ENCODE measurements at places on chromosomes 16 and 17.

DNA sequence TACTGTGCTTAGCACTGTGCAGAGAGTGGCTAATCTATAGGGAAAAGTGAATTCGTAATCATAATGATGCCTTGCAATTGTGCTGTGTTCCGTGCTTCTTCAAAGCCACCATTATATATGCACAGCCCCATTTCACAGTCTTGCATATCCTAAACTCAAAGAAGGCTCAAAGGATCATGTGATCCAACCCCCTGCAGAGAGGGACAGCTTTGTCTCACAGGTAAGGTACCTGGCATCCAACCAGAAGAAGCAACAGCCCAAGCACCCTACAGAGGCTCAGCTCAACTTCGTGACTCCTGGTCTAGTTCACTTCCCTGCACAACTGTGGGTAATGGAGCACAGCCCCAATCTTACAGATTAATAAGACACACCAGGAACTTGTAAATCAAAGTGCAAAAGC lies 124.0 kb downstream of the ZNF423 start:
- DNase-seq: no peak

DNA sequence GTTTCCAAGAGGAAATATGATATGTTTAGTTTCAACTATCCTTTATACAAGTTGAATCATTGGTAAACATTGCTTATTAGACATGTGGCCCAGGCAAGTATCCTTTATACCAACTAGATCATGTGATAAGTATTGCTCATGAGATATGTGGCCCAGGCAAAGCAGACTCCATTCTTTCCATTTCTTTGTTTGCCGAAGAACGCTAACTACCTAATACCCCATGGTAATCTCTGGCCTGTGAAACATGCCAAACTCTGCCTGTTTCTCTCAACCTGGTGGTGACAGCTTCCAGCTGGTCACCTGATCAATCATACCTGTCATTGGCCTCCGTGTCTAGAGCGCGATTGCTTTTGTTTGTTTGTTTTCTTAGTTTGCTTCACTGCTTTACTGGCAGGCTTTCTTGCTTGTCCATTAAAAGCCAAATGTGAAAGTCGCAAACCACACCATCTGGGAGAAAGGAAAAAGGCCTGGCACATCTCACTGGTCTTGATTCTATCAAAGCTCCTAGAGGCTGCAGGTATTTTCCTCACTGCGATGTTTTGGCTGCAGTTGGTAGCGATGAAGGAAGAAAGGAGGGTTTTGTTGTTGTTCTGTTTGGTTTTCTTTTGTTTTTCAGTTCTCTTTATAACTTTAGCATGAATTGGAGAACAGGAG lies 686.2 kb downstream of the KCNJ2 start:
- DNase-seq: no peak

GRCh38 chr17:35849469-35850348 lies 19.0 kb downstream of the HEATR9 start:
- DNase-seq: peak; percentile 13

DNA sequence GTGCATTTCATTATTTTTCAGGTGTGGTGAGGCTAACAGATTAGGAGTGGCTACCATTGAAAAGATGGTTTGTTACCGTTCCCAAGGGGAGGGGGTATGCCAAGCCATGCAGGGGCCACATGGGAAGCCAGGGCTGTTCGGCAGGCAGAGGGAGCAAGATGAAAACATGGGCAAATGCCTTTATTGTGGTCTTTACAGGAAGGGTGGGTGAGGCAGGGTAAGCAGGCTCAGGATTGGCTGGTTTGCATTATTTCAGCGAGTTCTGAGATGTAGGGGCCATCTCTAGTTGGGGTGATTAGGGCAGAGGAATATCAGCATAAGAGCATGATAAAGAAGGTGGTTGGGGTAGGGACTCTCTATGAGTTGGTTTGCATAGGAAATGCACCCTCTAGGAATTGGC lies 117.6 kb downstream of the CCT6B start:
- DNase-seq: no peak

- no peak for DNase-seq
Observed at GRCh38 chr17:80849119-80849518, 142.5 kb upstream of the CHMP6 start.

DNA sequence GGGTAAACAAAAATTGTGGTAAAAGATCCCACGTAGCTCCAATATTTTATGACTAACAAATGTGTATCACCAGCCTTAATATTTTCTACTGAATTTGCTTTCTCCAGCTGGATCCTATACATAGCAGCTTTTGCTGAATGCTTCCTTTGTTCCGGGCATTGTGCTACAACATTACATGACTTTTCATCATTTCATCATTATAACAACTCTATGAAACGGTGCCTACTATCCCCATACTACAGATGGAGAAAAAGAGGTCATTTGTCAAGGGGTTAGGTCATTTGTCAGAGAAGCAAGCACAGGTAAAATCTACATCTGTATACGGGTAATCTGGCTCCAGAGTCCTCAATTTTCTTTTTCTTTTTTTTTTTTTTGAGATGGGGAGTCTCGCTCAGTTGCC lies 74.3 kb downstream of the KANSL1 start:
- no peak for DNase-seq

DNA sequence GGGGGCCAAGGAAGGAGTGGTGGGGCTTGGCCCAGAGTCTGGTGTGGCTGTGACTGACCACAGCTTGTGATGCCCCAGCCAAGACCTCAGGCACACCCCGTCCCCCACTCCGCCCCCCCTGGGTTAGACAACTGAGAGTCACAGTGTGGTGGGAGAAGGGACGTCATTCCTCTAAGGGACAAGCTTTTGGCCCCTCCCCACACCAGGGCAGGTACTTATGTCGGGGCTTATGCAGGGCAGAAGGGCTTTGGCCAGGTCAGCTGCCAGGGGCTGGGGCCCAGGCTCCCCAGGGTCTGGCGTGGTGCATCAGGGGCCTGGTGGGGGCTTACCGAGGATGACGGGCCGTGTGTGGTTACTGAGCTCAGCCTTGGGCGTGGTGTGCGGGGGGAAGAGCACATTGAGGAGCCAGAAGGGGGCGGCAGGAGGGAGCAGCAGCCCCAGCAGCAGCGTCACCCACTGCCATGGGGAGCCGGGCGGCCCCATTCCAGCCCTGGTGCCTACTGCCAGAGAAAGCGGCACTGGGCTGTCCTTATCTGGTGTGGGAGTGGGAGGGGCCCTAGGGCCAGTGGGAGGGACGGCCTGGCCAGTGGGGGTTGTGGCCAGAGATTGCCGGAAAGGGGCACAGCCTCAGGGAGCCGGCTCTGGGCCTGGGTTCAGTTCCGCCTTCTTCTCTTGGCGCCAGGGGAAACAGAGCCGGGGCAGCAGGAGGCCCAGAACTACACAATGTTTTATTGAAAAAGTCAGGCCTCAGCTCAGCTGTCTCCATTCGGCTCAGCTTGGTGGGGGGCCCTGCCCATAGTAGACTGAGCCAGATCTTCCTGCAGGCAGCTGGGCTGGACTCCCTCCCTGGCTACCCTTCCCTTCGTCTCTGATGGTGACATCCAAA lies at the start of gene LCAT:
TSS of gene LCAT (minus strand) at position 502 of the 886 bp plus-strand sequence. CDS start at position 483, 19 bp downstream.
- DNase-seq: no peak

DNA sequence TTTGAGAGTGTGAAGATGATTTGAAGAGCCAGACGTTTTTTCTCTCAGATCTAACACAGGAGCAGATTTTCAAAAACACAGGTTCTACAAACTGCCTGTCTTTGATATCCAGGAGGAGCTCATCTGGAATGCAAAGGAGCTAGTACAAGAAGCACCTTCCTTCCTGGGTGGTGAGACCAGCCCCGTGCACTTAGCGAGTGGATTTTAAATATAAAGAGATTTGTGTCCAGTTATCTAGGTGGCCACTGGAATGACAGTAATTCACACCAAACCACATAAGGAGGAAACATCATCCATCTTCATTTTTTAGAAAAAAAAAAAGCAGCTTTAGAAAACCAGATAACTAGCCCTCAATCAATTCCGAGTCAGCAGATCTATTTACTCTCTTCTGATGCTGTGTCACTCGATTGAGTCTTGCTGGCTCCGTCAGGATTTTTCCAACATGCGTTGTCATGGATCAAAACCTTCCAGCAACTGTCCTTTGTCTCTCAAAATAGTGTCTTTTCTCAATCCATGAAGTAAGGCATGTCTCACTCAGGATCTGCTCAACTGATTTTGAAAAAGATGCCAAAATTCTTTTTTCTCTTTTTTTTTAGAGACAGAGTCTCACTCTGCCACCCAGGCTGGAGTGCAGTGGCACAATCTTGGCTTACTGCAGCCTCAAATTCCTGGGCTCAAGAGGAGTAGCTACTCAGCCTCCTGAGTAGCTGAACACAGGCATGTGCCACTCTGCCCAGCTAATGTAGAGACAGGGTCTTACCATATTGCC lies 451.2 kb upstream of the PSMD7 start:
- DNase-seq: no peak

DNA sequence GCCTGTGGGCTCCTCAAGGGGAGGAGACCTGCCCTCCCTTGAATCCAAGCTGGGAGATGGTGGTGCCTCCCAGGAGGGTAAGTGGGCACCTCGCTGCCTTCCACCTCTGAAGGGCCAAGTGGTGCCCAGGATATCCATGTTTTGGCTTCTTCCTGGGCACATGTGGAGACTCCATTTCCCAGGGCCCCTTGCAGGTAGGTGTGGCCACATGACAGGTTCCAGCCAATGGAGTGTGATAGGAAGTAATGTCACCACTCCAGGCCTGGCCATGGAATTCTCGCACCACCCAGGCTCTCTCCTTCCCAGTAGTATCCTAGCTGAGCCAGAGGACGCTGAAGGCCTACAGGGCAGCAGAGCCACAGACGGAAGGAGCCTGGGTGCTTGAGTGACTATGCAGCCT lies 17.6 kb upstream of the PEMT start:
- DNase-seq: no peak

DNA sequence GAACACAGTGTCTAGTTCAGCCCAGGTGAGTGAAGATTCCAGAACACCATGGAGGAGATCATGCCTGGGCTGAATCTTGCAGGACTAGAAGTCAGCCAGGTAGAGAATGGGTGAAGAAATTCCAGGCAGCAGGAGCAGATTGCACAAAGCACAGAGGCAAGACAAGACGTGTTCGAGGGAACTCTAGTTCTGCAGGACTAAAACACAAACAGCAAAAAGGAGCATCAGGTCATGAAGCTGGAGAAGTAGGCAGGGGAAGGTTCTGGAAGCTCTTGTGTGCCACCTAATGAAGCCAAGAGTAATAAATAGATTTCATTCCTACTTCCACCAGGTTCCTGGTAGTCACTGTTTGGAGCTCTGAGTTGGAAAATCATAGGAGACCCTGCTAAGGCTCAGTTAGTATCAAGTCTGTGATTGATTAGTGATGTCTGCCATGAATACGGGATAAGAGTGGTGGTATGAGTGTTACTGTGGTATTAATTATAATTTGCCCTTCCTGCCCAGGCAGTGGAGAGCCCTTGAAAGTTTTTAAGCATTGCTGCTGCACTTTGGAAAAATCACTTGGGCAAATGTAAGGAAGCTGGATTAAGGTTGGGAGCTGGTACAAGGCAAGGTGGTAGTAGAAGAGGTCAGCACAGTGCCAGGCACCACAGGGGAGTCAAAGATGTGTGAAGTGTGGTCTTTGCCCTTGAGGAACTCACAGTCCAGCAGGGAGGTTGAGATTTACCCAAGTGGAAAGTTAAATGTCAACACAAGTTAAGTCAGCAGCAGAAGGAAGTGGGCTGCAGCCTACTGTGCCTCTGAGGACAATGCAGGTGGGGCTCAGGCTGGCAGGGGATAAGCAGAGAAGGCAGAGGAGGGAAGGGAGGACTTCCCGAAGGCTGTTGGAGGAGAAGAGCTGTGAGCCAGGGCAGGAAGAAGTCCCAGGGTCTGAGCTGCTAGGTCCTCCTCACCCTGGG lies 13.5 kb upstream of the FOXN1 start:
- DNase-seq: peak; percentile 15

DNA sequence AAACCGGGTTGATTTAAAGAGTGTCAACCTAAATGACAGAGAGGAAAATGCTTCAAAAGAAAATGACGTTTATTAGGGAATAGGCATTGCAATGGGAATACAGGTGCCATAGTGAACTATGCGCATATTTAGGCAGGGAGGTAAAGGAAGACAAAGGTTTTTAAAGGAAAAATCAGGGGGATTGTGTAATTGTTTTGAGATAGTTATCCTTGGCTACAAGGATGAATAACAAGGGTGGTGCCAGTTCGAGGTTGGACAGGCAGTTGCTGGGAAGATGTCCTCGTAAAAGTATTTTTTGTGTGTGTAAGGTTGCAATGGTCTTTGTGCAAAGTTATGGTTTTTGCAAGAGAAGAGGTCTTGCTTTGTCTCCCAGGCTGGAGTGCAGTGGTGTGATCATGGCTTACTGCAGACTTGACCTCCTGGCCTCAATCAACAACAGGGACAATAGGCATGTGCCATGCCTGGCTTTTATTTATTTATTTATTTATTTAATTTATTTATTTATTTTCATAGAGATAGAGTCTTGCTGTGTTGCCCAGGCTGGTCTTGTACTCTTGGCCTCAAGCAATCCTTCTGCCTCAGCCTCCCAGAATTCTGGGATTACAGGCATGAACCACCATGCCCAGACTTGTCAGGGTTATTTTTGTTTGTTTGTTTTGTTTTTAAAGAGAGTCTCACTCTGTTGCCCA lies 63.1 kb downstream of the CACNG3 start:
- DNase-seq: no peak

DNA sequence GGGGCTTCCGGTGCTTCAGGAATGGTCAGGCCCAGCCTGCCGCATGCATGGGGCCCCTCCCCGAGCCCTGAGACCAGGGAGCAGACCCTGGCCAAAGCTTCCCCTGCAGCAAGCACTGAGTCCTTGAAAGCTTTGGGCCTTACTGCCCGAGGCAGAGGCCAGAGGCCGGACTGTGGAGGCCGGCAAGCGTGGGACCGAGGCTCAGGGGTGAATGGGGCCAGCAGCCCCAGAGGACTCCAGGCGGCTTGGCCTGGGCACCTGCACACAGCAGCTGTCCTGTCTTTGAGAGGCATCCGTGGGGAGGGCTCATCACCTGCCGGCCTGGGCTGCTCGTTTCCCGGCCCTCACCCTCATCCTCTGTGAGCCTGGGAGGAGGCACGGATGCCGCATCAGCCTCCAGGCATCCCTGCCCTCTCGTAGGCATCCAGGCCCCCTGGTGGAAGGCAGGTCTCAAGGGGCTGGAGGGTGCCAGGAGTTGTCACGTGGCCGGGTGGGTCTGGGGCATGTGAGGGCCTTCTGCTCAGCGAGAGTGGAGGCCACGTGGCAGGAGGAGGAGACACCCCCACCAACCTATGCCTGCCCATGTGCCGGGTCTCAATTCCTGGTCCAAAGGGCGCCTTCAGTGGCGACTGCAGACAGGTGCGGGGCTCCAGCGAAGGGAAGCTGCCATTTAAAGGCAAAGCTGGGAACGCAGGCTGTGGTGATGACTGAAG lies 31.4 kb downstream of the CACNA1H start:
- no peak for DNase-seq

DNA sequence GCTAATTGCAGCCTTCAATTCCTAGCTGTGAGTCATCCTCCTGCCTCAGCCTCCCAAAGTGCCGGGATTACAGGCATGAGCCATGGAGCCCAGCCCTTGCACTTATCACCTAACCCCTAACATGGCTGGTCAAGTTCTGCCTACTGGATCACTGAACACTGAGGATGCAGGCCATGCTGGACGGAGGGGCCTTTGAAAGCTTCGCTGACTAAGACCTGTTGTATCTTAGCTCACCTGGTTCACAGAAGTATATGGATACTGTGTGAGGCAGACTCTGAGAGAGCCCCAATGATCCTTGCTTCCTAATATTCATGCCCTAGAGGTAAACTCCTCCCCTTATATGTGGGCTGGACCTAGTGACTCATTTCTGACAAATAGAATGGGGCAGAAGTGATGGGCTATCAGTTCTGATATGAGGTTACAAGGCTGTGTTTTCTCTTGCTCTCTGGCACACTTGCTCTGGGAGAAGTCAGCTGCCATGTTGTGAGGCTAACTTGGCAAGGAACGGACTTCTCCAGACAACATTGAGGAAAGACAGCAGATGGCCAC lies 11.7 kb upstream of the TMIGD1 start:
- DNase-seq: no peak

All from keratinocyte (primary cell).